Stimulated activated CD8-positive, alpha-beta memory T cell treated with anti-CD3 and anti-CD28 coated beads, Interleukin-4, amount 100 ng/mL, for 4 hours (primary cell): ENCODE measurements at places on chromosomes 13 and 19.

- DNase-seq = no peak
Measured at GRCh38 chr19:16290692-16291091, 33.9 kb upstream of the KLF2 start.

DNA sequence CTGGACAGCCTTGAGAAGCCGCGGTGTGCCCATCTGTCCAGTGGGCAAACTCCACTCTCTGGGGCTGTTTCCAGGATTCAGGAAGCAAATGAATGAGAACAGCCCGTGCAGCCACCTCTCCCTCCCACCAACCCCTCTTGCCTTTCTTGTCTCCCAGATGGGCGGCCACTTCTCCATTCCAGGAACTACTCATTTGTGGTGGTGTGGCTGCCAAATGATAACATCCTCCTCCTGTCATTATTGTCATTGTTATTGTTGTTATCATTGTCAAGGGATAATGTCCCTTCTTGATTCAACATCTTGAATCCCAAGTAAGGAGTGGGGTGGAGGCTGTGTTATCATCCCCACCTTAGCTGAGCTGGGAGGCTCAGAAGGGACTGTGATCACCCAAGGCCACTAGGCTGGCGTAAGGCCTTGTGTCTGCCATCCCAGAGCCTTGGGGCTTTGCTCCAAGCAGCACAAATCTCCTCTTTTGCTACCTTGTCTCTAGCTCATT, 1.6 kb downstream of the DNM2 start:
- DNase-seq = no peak

DNA sequence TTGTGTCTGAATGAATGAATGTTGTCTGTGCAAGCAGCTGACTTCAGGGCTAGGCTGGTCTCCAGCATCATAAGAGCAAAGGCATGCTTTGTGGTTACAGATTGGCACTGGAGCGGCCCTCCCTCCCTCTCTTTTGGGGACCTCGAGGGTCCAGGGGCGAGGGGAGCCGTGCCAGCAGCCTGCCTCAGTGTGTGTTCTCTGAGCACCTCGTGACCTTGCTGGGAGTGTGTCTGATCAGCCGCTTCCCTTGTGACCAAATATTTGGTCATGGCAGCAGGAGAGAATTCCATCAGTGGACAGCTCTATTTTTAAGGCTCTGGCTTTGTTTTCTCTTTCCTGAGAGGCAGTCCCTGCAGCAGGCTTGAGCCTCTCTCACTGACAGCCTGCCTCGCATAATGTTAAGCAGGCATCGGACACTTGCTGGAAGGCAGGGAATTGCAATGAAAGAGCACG, 329.7 kb downstream of the UQCRFS1 start:
- no peak for DNase-seq

DNA sequence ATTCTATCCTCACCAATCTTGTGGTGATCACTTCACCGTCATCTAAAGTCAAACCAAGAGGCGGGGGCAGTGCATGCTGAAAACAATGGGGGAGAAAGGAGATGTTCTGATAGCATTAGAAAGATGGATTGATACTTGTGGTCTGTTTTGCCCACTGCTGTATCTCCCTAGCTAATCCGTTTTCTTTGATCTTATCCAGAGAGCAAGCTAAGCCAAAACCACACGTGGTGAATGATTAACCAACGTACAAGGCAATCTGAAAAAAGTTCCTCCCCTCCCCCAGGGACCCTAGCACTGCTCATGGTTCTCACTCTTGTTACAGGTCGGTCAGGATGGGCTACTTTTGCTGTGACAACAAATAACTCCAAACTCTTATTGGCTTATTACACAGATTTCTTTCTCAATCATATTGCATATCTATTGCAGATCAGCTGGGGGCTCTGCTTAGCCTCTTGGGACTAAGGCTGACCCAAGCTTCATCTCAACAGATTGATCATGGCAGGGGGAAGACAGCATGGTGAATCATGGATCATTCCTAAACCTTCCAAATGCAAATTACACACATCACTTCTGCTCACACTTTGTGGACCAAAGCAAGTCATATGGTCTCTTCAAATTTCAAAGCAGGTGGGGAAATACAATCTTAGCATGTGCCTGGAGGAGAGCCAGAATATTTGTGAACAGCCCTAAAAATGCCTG, 11.9 kb upstream of the C13orf42 start:
- DNase-seq = no peak

DNA sequence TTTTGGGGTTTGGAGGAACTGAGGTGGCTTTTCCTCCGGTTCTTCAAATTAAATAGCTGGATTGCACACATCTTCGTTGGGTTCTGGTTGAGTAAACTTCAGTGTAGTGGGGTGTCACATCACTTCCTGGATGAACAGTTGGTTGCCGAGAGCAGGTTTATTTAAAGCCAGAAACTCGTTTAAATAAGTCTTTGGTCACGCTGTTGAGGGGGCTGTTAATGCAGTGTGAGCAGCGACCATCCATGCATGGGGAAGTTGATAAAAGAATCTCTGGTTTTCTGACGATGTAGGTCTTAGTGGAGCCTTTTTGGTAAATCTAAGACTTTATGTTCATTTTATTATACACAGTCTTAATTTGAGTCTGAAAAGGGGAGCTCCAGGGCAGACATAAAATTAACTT, 351.2 kb upstream of the ARGLU1 start:
- DNase-seq = no peak

DNA sequence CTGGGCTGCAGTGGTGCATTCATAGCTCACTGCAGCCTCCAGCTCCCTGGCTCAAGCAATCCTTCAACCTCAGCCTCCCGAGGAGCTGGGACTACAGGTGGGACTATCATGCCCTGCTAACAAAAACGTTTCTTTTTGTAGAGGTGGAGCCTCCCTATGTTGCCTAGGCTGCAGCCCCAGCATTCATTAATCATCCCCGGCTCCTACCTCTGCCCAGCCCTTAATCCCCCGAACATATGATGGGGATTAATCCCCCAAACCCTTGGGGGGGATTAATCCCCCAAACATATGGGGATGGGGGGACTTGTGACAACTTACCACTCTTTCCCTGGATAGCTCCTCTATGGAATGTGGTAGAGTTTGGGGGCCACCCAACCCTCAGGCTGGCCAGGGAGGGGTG, 45.9 kb downstream of the SUGP2 start:
- DNase-seq = no peak

DNA sequence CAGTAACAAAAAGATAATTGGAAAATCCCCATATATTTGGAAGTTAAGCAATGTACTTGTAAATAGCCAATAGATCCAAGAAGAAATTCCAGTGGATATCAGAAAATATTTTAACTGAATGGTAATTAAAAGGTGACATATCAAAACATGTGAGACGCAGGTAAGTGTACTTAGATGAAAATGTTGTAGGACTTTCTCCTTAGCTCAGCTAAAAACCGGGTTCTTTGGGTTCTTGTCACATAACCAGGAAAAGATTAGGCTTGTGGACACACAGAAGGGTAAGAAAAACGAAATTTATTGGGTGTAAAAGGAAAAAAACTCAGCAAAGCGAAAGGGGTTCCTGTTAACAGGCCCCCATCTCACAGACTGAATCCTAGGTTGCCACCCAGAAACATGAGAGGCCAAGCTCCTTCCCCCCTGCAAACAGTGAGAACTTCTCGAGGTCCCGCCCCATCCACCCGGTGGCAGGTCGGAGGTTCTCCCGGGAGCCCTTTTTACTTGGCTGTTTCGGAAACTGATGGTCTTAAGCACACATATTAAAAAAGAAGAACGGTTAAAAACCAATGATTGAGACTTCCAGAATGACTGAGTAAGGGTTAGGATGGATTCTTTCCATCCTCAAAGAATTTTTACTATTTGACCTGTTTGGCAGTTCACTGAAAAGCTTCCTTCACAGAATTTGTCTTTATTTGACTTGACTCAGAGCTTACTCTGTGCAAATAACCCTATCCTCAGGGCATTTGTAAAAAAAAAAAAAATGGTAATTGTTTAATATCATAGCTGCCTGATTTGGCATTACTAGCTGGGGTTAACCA, 3.1 kb upstream of the CCDC70 start:
- no peak for DNase-seq

- DNase-seq = no peak
Measured at GRCh38 chr19:49297403-49297802, 27.6 kb downstream of the SLC6A16 start.

GRCh38 chr13:43153436-43154090, 130.2 kb downstream of the DNAJC15 start:
- no peak for DNase-seq

GRCh38 chr19:33487901-33488800, 33.4 kb downstream of the PEPD start:
- no peak for DNase-seq

DNA sequence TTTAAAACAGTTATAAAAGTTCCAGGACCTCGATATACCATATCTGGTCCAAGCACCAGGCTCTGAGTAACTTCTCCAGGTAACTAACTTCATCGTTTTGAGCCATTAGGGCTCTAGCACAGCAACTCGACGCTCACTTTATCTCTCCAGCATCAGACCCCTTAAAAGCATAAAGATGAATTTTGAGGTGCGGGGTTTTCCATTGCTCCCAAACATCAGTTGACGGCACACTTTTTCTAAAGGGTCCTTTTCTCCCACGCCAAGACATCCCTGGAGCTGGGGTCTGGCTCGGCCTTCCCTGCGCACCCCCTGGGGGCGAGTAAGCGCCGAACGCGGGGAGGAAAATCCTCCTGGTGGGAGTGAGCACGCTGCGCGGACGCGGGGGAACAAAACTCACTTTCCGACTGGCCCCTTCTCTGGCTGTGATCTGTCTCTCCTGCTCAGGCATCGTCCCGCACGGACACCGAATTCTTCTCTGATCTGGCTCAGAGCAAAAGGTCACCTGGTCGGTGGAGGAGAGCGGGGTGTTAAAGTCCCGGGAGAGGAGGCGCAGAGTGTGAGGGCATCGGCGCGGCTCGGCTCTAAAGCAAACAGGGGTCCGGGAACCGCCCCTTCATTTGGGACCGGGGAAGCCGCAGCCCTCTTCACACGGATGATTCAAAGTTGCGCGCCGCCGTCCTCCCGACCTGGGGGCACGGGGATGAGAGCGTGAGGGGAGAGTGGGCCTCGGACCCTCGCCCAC, at the start of gene ATP7B:
Gene ATP7B, minus strand, starts transcription at position 561 of the 742 bp plus-strand sequence. Its CDS starts 113 bp downstream, at position 448.
- no peak for DNase-seq

- DNase-seq = no peak
Measured at GRCh38 chr19:570251-570686, 2.1 kb upstream of the BSG start.

DNA sequence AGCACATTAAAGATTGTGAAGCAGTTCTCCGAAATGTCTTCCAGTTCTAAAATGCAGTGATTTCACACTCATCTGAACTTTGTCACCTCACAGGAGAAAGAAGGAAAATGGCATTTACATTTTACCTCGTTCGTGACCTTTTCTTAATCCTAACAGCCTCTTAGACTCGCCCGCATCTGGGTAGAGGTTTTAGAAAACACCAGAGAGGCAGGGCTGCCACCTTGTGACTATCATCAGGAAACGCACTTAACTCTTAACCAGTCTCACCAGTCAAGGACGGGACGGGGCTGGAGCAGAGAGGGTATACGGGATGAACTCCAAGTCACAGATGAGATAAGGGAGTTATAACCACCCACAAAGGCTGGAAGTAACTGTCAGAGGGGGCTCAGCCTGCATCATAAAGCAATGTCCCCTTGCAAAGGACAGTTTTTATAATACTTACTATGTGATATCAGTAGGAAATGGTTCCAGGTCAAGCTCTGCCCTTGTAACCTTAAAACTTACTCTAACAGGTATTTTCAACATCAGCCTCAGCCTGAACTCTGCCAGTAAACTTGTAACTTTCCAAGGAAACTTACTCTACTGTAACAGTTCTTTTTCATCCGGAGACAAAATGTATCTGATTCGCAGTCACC, 8.6 kb upstream of the CEACAM6 start:
- no peak for DNase-seq

- no peak for DNase-seq
Measured at GRCh38 chr13:97280478-97280877, 58.3 kb downstream of the MBNL2 start.

GRCh38 chr19:33868788-33869412, 72.2 kb downstream of the KCTD15 start:
- DNase-seq = no peak

DNA sequence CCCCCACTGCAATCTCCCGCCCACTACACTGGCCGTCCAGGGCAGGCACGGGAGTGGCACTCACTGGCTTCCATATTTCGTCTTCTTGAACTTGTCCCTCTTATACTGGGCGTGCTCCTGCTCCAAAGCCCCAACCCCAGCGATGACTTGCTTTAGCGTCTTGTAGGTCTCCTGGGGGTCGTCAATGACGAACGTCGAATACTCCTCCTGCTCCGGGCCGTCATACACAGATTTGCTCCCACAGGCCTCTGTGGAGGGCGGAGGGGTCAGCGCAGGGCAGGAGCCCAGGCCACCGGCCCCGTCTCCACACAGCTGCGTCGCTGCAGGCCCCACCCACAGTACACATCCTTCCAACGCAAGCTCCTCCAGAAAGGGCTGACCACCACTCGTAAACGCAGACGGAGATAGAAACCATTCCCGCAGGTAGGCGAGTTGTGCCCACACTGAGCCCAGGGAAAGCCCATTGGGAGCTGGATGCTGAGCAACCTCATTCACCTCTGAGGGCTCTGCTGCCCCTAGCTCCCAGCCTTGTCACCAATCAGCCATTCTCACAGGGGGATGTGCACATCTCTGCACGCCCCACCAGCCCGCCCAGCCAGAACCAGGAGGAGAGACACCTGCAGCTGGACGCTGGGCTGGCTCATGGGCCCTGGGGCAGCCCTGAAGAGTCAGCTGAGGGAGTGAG, 7.9 kb upstream of the C13orf46 start:
- no peak for DNase-seq

DNA sequence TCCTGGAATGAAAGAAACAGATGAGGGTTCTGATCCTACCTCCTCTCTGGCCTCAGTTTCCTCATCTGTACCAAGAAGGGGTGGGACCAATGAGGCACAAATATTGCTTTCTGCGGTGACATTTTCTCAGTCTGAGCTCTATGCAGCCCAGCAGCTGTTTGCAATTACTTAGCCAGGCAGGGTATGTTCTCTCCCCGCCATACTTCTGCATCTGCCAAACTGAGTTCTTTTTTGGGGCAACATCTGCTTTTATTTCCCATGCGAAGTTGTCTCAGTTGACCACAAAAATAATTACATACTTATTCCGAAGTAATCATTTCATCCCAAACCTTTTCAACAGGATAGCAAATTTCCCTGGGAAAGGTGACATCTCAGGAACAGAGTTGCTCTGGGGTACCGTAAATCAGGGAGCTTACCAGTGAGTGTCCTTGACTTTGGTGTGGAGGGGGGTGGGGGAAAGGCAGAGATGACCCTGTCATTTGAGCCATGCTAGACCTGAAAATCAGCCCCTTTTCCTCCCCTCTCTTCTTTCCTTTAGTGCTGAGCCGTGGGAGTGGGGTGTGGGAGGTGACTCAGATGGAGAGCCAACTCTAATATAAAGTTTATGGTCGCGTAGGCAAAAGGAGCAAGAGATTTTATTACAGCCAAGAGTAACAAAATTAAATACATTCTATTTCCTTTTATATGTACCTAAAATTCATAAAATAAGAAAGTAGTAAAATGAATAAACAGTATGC, 165.7 kb upstream of the KL start:
- no peak for DNase-seq

- DNase-seq = no peak
Measured at GRCh38 chr13:32504263-32504662, 34.3 kb downstream of the N4BP2L2 start.

DNA sequence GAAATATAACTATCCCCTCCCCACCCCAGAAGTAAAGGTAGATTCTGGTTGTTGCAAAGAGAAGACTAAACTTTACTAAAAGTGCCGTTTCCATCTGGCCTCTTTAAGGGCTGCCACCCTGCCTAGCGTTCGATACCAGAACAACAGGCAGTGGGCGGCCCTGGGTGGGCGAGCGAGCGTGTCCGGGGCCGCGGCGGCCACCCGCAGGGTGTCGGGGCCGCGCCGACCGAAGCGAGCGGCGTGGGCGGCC, 2.6 kb downstream of the FGF9 start:
- no peak for DNase-seq
